ENCODE measurements at places on chromosomes 11 and 22.
A peak's percentile ranks its signal among the peaks of the same experiment; 100 is the strongest.

GRCh38 chr11:85182441-85183387 is 444.4 kb downstream of the DLG2 start:
- peak; percentile 35 for DNase-seq

DNA sequence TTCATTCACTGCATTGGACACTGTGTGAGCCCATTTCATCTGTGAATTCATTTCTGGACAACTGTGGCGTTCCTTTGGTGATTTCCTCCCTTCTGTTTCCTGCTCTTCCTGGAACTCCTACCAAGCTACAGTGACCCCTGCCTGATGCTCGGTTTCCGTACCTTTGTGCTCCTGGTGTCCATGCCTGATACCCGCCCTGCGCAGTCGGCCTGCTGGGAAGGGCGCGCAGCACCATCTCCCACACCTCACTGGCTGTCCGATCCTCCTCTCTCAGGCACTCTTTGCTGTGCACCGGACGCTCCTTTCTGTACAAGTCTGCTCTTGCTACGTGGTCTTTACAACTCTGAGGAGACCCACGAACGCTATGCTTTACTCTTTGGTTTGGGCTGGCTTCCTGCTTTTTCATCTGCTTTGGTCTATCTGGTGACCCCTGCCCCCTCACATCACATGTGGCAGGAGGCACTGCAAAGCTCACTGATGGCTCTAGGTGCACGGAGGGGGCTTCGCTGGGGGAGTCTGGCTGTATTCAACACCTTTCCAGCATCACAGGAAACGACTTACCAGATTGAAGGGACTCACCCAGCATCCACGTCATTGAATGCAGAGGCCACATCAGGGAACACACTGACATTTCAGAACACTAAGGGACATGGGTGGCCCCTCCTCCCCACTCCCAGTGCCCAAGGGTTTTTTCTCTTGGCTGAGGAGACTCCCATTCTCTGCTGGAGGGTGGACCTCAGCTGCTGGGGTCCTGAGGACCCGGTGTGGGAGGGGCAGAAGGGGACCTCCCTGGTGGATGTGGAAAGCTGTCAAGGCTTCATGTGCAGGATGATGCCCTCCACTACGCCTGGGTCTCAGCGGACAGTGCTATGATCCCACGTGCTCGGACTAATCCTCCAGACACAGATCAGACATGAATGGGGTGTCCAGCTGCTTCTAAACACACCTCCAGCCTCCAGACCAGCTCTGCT is 27.0 kb upstream of the MOB2 start:
- DNase-seq: no peak

DNA sequence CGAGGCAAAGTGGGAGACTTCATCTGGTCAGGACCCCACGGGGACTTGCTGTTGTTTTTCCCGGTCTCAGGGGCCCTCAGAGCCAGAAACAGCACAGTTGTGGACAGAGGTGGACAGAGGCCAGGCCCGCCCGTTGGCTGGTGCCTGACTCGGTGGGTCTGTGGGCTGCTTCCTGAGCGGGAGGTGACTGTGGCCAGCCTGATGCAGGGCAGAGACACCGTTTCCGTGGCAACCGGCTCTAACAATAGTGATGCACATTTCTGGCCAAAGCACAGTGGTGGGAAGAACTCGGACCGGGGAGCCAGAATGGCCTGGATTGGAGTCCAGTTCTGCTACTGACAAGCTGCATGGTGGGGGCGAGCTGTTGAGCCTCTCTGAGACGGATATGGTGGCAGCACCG is 58.7 kb upstream of the ATXN10 start:
- DNase-seq: no peak

- no peak for DNase-seq
These were observed 6.8 kb upstream of the OMP start for GRCh38 chr11:77095551-77096490.

GRCh38 chr11:128802358-128802981 is 64.6 kb downstream of the KCNJ1 start:
- no peak for DNase-seq

DNA sequence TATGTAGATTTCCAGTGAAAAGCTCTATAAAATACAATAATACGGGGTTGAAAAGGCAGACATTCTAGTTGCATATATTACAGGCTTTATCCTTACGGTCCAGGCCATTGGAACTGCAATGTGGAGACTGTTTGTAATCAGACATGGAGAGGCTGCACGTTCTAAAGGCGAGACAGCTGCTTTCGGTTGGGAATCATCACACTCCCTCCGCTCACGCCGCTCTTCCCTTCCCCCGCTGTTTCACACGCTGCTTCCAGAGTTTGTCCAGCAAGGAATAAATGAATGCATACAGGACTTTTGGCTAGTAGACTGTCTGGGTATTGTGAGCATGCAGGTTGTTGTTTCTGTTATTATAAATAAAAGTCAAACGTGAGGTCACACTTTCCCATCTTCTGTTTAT is 13.5 kb upstream of the EFCAB6 start:
- DNase-seq: no peak

DNA sequence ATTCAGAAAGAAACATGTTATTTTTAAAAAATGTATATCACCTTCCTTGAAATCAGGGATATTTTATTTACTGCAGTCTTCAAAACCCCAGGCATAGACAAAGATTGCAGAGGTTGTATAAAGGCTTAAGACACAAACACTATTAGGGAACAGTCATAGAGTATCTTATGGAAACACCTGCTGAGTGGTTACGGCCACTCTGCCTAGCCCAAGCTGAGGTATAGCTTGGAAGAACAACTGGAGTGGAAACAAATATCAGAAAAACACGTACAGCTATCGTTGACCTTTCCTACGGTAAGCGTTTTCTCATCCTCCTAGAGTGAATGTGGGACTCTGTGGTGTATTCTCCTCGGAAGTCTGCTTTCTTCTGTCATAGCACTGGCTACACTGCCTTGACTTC is 30.4 kb upstream of the LYVE1 start:
- no peak for DNase-seq

- peak; percentile 81 for DNase-seq
These were observed 6.6 kb upstream of the PTS start for GRCh38 chr11:112219476-112220232.

DNA sequence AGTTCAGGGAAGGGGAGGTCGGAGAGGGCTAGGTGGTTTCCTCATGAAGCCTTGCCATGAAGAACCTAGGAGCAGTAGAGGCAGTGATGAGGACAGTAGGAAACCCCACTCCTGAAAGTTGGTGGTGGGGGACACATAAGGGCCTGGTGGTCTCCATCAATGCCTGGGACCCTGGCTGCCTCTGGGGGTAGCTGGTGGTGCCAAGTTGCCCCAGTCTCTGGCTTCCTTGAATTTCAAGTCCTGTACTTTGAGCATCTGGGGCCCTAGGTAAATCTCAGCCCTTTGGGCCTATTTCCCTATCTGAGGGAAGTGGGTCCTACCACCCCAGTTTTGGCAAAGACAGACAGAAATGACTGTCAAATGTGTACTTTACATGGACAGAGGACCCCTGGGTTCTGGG is 28.1 kb downstream of the AMPD3 start:
- DNase-seq: no peak

DNA sequence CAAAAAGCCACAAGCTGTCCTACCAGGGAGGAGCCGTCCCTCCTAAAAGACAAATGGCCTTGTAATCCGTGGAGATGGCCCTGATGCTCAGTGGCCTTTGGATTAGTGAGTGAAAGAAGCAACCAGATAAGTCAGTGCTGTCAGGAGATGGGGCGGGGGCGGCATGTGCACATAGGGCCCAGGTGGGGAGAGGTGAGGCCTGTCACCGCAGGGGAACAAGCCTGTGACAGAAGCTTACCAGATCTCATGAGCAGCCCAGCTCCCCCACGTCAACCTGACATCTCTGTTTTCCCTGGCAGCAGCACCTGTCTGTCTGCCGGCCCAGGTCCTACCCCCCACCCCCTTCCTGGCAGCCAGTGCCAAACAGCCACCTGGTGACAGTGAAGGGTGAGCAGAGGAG is 162.6 kb downstream of the BUD13 start:
- no peak for DNase-seq

GRCh38 chr11:118342503-118343161 is at the start of gene CD3D:
TSS of gene CD3D (minus strand) at chr11:118342705. CDS start at chr11:118342607, 98 bp downstream.
- DNase-seq: no peak

- DNase-seq: no peak
These were observed 6.5 kb downstream of the FJX1 start for GRCh38 chr11:35624781-35625180.

DNA sequence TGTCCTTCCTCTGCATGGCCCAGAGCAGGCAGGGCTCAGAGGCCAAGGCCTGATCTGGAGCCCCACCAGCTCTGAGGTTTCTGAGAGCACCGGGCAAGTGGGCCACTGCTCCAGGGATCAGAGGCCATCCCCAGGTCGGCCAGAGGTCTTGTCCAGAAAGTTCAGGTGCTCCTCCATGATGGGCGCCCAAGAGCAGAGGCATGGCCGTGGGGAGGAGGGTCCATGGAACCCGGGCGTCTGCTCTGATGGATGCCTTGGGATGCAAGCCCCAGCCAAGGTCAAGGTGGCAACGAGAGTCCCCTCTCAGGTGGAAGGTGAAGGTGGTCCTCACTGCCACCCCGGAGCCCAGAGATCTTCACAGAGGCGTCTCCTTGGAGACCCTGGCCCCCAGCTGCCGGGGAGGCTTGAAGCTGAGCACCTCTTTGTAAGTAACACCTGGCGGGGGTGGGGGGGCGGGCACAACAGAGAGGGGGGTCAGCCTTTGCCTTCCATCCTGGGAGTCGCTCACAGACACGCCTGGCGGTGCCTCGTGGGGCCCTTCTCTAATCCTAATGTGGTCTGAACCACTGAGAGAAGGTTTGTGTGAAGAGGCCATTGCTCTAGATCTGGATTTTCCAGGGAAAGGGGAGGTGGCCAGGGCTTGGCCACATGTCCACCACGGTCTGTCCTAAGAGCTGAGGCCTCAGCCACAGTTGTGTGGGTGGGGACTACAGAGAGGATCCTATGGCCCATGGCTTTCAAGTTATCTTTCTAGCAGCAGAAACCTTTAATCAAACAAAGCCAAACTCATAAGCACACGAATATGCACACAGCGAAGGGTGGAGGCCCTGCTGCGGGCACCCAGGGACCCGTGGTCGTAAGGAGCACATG is 2.2 kb upstream of the HDAC10 start:
- DNase-seq: no peak

- DNase-seq: no peak
These were observed 645 bp downstream of the CDC42BPG start for GRCh38 chr11:64843686-64844329.

GRCh38 chr22:48954781-48955311 is 872.8 kb downstream of the BRD1 start:
- no peak for DNase-seq

DNA sequence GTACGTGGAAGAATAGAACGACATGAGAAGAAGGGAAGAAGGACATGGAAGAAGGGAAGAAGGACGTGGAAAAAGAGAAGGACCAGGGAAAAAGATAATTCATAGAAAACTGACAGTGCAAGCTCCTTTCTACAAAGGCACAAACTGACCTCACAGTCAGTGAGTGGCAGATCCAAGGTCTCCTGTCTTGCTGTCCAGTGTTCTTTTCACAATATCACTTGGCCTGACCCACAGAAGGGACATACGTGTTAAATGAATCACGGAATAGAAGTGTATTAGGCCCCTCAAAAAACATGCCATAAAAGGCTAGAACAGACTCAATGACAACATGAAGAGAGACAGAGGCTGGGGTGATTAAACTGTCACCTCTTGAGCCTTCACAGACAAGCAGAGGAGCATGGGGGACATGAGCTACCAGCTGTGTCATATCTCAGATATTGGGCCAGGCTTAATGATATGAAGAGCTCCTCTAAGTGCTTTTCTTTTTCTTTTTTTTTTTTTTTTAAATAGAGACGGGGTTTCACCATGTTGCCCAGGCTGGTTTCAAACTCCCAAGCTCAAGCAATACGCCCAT is 4.6 kb downstream of the ASCC2 start:
- no peak for DNase-seq

Data from IMR-90 (cell line).